ENCODE measurements at places on chromosomes 7 and 10.

- DNase-seq = no peak
Observed at GRCh38 chr10:4918236-4918635, 45.0 kb upstream of the AKR1C1 start.

DNA sequence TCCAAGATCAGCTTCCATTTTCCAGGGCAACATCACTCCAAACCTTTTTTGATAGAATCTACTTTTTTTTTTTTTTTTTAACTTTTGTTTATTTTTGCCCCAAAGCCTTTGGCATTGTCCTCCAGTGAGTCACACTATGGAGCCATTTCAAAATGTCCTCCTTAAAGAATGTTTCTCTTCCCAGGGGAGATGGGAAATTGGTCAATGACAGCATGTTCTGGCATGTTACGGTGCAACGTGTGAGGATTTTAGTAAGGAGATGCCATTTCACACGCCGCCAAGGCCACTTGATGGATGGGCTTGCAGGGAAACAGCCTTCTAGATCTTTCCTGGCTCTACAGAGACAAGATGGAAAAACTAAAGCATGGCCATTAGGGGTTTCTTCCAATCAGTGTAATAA is 30.7 kb upstream of the TRIL start:
- DNase-seq = no peak

GRCh38 chr7:14207711-14208110 is 218.2 kb upstream of the ETV1 start:
- DNase-seq = no peak

DNA sequence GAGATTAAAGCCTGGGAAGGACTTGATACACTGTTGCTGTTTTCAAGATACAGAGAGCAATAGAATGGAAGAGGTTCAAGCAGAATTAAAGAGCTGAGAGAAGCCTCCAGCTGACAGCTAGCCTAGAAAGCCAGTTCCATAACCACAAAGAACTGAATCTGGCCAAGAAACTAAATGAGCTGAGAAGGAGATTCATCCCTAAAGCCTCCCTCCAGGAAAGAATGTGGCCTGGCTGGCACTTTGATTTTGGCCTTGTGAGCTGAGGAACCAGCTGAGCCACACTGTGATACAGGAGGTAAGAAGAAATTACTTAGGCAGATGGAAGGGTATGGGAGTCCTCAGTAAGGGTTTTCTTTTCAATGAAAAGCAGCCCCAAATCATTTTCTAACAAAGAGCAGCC is 324.1 kb downstream of the PHF14 start:
- DNase-seq = no peak

DNA sequence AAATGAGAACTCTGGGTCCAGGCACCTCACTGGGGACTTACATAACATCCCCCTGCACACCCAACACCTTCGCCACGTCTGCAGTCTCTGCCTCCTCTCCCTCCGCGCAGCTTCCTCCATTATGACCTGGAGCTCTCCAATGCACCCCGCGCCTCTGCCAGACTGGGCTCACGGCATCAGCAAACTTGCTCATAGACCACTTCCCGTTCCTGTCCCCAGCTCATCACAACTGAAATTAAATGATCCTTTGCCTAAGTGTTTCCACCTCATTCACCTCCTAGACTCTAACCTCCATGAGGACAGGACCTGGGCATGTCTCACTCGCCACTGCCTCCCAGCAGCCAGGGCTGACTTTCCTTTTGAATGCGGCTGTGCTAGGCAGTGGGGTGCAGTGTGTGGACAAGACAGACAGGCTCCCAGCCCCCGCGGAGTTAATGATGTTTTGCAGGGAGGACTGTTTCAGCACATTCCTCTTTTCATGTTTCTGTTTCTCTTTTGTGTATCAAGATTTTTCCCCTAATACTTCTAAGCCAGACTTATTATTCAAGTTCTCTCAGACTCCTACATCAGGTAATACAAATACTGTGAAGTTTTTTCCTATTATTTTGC is 18.8 kb downstream of the CHST15 start:
- DNase-seq = no peak

Measured in NCI-H2081 (cell line).